Right lung (tissue), 10 donors: ENCODE measurements at places on chromosomes 2 and 18.
A peak's percentile ranks its signal among the peaks of the same experiment; 100 is the strongest.

DNA sequence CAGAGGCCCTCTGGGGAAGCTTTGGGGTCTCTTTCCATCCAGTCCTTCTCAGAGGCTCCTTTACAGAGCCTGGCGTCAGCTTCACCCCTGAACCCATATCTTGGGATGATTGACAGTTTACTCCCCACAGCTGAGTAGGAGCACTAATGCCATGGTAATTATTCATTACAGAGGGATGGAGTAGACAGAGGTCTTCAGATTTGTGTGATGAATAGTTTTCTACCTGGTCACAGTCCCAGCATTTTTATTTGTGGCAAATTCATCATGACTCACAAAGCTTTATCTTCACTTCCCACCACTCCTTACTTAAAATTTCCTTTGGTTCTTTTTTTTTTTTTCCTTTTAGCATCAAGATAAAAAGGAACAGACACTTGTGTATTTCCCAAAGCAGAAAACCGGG, 104.2 kb downstream of the CCDC85A start:
- DNase-seq = no peak

DNA sequence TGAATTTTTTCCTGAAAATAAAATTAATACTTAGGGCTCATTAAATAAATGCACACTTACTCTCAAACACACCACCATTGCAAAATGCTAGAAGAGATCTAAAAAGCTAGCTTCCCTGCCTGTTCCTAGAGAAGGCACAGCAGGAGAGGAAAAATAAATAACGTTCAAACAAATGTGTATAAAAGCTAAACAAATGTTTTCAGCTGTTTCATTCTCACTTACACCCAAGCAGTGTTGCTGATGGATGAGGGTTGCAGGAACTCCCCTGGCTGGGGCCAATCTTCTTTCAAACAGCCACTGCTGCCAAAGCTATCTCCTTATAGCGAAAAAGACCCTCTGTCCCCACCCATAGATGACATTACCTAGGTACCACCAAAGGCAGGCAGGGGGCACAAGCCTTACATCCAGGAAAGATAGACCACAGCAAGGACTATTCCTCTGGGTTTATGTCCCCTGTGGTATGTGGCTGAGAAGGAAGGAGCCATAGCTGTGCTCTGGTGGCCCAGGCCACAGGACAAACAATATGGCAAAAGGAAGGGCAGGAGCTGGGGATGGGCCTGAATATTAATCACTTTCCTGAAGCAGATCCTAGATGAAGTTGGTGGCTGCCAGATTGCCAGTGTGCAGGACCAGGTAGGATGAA, 214.6 kb downstream of the TTC32 start:
- no peak for DNase-seq

- no peak for DNase-seq
These were observed 52.4 kb downstream of the DPP4 start for GRCh38 chr2:162021516-162022058.

GRCh38 chr18:24054130-24054529, 39.6 kb downstream of the TTC39C start:
- DNase-seq = no peak

GRCh38 chr2:158598862-158599517, 142.2 kb downstream of the PKP4 start:
- DNase-seq = no peak

DNA sequence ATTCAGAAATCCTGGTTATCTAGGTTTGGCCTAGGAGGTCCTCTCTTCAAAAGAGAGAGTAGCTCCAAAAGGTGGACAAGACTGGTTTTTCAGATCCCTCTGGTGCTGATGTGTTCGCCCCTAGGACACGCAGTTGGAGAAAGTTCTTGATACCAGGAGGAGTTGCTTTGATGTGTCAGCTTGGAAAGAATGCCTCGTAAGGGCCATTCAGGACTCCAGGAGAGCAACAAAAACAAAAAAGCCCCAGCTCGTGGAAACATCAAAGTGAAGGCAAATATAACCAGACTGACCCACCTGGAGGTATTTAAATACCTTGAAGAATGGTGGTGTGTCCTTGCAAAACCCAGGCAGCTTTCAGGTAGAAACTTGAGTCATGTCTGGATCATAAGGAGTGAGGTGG, 12.5 kb upstream of the LBH start:
- DNase-seq = no peak

DNA sequence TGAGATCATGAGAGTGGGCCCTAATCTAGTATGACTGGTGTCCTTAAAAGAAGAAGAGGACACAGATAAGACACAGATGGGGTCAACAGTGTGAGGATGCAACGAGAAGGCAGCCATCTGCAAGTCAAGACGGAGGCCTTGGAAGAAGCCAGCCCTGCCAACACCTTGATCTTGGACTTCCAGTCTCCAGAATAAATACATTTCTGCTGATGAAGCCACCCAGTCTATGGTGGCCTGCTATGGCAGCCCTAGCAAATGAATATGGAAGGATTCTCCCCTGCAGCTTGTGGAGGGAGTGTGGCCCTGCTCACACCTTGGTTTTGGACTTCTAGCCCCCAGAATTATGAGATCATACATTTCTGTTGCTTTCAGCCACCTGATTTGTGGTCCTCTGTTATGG, 12.3 kb downstream of the CTIF start:
- DNase-seq = no peak

GRCh38 chr2:217943446-217944321, 59.1 kb downstream of the TNS1 start:
- peak; percentile 70 for DNase-seq
